ENCODE measurements at places on chromosomes 11 and 22. TPM values are rescaled to one million over a fixed set of nuclear protein-coding genes. Genes with fewer than 3 reads are reported as not detected.

The STK33 gene
- total RNA-seq = 1.1 TPM

DNA sequence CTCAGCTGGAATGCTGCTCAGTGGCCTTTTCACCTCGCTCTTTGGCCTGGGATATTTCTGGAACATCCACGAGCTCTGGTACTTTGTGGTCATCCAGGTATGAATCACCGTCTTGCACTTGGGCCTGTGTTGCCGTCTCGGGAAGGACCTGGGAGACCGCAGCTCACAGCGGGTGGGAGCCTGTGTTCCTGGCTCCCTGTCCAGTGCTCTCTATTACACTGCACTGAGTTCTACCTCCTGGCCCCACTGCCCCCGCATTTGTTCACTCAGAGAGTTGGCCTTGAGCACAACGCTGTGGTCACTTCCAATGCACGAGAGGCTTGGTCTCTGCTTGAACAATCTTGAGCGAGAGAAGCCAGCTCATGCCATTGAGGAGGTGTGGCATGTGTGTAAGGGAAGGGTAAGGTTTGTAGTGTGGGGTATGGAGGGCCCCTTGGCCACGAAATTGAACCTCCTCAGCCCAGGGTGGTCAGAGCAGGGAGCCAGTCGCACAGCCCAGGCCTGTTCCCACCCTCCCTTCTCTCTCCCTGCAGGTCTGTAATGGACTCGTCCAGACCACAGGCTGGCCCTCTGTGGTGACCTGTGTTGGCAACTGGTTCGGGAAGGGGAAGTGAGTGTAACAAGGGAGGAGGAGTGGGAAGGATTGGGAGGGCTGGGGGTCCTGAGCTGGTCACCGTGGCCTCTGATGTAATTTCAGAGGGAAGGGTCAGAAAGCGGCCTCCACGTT lies 16.2 kb downstream of the SLC37A2 start:
- DNase-seq = no peak

- peak; percentile 57 for DNase-seq
These were observed 7.6 kb downstream of the CARS1 start for GRCh38 chr11:3049430-3050243.

The LINC01488 gene
- total RNA-seq = not detected

DNA sequence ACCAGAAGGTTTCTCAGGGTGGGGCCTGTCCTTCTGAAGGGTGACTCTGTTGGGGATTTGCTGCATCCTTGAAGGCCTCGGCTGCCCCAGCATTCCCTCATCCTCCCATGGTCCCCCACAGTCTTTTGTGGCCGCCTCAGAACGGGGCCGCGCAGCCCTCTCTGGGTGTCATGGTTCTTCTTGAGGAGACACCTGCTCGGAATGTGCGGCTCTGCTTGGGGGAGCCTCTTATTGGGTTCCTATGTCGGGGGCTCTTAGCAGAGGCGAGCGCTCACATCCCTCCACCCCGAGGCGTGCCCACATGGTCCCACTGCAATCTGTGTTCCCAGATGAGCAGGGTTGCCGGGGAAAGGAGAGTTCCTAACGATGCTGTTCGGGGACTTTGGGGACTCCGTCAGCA lies 1008.4 kb downstream of the BRD1 start:
- DNase-seq = no peak

The MED15 gene
- 94.7 TPM for total RNA-seq

DNA sequence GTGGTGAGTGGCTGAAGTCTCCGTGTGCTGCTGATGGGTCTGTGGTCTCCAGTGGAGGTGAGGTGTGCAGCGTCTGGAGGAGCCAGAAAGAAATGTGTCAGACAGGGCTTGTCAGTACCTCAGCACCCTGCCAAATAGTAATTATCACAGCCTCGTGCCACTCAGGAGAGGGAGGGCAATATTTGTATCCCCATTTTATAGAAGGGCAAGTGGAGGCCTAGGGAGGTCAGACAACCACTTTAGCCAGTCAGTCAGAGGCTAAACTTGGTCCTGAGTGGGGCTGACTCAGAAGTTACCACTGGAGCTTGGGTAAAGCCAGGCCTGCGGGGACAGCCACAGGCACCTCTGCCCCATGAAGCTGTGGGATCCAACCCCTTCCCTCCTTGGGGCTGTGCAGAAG lies 11.5 kb upstream of the ELF5 start:
- DNase-seq = no peak

DNA sequence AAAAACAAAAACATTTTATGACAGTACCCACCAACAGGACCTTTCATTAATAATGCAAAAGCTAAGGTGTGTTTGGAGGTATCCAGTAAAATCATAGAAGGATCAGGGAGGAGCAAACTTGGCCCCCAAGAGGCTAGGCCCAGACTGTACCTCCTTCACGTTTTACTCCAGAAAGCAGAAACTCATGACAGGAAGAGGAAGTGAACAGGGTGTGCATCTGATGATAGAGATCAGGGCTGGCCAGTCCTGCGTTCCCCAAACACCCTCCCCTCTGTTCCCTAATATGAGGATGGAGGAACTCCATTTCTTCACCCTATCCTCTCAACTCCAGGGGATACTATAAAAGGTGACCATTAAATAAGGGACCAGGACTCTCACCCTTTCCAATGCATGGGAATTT lies 10.2 kb upstream of the MS4A12 start:
- DNase-seq = no peak

GRCh38 chr22:28466399-28466798 lies 213.2 kb downstream of the TTC28 start:
- DNase-seq = no peak

The OR8D4 gene
- total RNA-seq = not detected

DNA sequence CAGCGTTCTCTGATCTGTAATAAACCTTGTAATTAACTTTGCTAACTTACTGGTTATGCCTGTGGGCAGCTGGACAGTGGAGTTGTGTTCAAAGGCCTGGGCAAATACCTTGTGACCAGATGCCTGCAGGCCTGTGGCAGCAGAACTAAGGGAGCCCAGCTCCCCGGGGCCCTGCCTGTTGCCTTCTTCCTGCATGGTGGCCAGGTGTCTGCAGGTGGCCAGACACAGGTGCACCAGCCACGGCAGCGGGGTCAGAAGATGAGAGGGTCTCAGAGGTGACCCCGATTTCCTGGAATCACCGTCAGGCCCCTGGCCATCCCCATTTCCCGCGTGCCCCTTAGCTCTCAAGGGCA lies 127.2 kb downstream of the OSBP2 start:
- no peak for DNase-seq

The PRG3 gene
- not detected for total RNA-seq

DNA sequence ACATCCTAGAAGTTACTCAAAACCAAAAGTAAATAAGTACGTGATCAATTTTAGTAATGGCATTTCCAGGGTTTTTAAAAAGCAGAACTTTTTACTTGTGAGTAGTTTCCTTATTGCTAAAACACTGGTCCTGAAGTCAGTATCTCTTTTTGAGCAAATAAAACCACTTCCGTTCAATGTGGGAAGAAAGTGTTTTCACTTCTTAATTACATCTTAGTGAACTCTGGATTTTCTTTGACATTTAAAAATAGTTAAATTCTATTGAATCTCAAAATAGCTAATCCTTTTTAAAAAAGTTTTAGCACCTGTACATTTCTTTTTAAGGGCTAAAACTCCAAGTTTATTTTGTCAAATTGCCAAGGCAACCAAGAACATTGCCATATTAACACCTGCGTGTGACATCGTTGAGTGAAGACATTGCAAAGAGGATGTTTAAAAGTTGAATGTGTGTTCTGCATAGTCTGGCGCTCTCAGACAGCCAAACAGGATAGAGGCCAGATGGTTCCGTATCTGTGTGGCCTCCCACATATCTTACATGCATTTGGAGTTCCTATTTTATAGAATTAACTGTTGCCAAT lies 17.2 kb upstream of the OR5B21 start:
- DNase-seq = peak; percentile 44

DNA sequence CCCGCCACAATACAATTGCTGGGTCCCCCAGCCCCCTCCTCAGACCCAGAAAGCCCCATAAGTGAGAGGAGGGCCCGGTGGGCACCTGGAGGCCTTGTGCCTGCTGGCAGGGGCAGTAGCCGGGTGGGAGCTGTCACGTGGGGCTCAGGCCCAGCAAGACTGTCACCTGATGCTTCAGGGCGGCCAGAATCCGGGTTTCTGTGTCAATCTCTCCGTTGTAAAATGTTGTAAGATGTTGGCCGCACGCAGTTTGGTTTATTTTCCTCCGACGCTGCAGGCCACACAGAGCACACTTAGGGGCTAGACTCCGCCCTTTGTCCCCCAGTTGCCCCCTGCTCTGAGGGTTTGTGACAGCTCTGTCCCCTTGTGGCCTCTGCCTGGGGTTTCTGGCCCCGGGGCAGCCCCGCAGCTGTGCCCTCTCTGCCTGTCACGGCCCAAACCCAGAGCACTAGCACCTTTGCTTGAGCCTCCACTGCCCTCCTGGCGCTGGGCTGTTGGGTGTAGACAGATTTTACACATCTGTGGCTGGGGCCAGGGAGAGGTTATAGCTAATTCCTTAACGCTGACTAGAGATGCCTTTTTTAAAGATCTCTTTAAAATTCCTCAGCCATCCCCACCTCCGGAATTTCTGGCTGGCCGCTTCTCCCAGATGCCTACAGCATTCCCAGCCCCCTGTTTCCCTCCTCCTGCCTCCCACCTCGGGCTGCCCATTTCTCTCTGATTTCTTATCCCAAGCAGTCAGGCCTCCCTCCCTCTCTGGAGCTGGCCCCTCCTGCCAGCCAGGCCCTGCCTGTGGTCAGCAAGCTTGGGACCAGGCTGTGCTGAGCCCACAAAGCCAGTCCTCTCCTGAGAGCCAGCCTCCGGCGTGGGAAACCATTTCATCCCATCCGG lies 3.2 kb upstream of the PRR5 start:
- DNase-seq = no peak

The SCUBE1 gene
- not detected for total RNA-seq

- no peak for DNase-seq
These were observed 10.9 kb downstream of the PAMR1 start for GRCh38 chr11:35514481-35514880.

The UPK3A gene
- total RNA-seq = not detected

DNA sequence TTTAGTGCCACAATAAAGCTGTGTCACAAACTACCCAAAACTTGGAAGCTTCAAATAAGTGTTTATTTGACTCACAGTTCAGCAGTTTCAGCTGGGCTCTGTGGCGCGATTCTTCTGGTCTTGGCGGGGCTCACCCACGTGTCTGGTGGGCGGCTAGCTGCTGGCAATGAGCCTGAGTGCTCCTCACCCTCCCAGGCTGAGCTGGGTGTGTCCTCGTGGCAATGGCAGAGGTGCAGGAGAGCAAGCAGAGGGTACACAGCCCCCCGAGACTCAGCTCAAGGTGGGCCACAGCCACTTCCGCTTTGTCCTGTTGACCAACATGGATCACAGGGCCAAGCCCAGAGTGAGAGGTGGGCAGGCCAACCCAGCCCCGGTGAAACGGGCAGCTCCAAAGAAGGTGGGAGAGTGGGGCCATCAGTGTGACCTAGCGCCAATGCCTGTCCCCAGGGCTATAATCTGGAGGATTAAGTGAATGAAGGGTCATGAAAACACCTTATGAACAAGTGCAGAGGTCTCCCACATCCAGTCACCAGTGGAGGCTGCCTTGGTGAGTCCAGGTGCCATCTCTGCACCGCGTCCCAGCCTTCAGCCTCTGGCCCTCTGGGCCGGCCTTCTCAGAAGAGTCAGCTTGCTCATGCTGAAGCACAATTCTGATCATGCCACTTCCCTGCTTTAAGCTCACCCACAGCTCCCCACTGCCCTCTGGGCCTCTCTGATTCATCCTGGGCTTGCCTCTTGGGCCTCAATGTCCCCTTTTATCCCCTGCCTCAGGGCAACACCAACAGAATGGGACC lies 74.6 kb upstream of the RTL6 start:
- DNase-seq = no peak

DNA sequence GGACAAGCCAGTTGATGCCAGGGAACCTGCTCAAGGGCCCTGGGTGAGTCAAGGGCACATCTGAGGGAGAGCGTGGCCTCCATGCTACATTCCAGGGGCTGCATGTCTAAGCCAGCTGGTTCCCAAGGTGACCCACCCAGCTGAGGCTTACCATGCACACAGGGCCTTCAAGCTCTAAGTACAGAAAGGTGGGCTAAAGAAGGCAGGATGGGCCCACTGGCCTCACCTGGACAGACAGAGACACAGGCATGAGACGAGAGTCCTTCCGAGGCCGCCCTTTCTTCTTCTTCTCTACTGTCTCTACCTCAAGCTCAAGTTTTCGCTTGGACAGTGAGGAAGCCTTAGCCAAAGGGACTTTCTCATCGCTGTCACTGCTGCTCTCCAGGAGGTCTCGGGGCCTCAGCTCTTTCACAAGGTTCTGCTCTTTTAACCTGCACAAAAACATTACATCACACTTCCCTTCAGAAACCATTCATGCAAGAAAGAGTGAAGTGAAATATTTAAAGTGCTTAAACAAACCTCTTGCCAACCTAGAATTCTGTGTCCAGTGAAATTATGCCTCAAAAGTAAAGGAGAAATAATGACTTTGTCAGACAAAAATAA lies 69.9 kb downstream of the HIRA start:
- no peak for DNase-seq

DNA sequence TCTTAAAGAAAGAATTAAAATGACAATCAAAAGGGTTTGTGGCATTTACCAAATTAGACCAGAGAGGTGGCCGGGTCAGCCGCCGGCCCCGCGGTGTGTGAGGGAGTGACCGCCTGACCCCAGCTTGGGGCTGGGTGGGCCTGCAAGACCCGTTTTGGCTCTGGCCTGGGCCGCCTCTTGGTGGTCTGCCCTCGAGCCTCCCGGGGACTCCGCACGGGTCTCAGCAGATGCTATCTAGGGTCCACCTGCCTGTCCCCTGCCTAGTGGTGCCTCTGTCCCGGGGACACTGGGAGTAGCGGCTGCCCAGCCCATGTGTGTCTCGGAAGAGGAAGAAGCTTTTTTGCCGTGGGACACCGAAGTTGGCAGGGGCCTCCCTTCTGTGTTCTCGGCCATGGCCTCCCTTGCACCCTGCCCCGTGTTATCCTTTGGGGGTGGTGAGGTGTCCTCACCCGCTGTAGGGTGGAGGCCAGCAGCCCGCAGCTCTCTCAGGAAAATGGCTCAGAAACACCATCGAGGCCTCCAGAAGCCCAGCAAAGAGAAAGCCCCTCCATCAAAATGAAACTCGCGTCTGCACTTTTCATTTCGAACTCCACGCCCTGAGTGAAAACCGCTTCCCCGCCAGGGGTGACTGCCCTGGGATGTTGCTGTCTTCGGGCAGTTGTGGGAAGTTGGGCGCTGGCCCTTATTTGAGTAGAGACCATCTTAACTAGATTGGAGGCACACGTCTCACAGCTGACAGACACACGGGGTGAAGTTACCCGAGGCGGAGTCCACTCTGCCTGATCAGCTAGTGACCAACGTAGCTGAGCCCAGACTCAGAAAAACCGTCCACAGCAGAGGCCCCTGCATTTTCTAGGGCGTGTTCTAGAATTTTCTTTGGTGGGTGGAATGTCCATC lies 8.0 kb downstream of the CCND1 start:
- DNase-seq = no peak

DNA sequence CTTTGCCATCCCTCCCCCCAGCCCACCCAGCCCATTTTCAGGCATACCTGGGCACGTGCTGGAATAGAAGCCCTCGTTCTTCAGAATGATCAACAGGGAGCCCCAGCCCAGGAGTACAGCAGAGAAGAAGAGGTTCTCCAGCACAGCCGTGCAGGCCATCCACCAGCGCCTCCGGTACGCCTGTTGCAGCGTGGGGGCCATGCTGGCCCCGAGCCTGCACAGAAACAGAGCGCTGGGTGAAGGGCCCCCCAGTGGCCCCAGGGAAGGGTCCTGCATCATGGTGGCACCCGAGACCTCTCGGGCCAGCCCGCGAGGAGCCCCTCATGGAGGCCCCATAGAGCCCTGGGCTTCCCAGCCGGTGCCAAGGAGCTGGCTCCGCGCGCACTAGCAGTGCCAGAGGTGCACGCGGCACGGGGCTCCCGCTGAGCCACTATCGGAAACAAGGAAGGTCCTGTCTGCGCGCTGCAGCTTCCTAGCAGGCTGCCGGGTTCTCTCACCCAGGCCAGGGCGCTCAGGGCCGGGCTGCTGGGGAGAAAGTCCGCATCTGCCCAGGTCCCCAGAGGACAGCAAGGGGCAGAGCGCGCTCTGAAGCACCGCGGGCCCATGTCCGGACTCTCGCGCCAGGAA lies 1.5 kb downstream of the SLC43A1 start:
- DNase-seq = peak; percentile 59
